Sigmoid colon (tissue), 7 donors: ENCODE measurements at places on chromosomes 2 and 18. TPM values are rescaled to one million over a fixed set of nuclear protein-coding genes. Genes with fewer than 3 reads are reported as not detected.

DNA sequence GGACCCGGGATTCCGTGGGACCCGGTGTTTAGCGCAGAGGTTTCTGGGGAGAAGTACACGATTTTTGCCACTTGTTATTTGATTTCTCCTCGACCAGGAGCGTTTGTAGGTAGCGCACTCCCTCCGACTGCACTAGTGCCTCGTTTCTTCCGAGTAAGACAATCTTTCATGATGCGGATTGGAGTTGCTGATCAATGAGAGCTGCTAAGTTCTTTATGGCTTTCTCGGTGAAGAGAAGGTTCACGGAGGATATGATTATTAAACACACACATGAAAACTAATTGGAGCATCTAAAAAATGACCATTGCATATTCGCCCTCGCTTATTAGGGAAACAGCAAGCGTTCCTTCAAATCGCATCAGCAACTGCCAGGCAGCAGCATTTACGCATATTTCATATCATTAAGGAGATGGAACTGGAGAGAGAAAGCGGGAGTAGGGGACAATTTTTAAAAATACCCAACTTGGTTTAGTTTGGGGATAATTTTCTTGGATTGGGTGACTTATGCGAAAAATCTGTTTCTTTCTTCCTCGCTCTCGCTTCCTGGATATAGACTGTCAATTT lies 616 bp downstream of the EML6 start:
- no peak for DNase-seq
- peaks cover 16% of the 10 kb centered on the region for H3K4me1 ChIP-seq
- H3K4me3 ChIP-seq, result peak overlapping the region; percentile 66

GMPPA gene
- 24.7 TPM for total RNA-seq

RFTN2 gene
- 5.4 TPM for total RNA-seq

ITGB1BP1 gene
- 75.6 TPM for total RNA-seq

SLC23A3 gene
- total RNA-seq, result 0.99 TPM

DNA sequence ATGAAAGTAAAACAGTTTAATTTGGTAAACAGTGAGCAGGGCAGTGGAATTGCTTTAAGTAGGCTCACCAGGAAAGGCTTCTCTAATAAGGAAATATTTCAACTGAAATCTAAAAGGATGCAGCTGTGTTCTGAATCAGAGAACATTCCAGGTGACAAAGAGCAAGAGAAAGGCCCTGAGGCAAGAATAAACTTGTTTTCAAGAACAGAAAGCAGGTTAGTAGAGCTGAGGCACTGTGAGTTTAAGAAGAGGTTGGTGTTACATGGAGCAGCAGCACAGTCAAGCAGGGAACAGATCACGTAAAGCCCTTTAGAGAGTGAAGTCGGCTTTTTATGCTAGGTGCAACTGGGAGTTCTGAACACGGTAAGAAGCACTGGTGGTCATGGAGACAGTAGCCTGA lies 57.0 kb upstream of the SCN1A start:
- H3K4me3 ChIP-seq, result no peak overlapping the region
- no peaks in the 10 kb centered on the region for H3K27me3 ChIP-seq
- no peak overlapping the region for H3K27ac ChIP-seq
- no peaks in the 10 kb centered on the region for H3K36me3 ChIP-seq

RGPD8 gene
- total RNA-seq, result 23.1 TPM

DNA sequence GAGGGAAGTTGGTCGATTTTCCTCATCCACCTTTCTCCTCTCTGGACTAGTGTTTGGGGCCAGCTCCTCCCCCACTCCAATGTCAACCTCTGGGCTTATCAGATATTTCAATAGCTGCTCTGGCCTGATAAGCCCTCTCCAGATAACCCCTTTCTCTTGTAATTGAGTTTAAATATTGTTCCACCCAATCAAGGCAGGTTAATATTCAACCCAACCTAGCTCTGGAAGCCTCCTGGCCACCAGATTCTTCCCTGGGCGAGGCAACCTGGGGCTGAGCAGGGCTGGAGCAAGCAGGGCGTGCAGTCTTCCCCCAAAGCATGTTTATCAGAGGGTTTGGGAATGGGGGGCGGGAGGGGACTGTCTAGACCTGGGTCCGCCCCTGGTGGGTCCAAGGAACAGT lies 73.8 kb downstream of the TFCP2L1 start:
- H3K27ac ChIP-seq, result no peak overlapping the region
- no peaks in the 10 kb centered on the region for H3K27me3 ChIP-seq
- H3K4me1 ChIP-seq, result no peaks in the 10 kb centered on the region
- no peak for DNase-seq
- no peaks in the 10 kb centered on the region for H3K36me3 ChIP-seq
